ENCODE measurements at places on chromosomes 5 and 9.

DNA sequence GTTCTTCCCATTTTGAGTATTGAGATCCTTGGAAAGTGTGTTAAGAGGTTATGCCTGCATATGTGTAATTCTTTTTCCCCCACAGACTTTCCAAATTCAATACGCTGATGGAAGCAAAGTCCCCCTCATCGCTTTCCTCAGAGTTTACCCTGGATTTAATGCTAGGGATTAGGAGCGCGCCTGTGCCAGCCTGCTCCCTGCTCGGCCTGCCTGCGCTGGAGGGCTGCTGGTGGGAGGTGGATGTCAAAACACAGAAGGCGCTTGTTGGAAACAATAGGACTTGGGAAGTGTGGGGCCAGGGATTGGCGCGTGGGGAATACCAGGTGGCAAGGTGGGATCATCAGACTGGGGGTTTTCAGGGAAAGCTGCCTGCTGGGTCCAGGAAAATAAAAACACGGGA, 39.8 kb upstream of the PTCH1 start:
- no peak for DNase-seq

DNA sequence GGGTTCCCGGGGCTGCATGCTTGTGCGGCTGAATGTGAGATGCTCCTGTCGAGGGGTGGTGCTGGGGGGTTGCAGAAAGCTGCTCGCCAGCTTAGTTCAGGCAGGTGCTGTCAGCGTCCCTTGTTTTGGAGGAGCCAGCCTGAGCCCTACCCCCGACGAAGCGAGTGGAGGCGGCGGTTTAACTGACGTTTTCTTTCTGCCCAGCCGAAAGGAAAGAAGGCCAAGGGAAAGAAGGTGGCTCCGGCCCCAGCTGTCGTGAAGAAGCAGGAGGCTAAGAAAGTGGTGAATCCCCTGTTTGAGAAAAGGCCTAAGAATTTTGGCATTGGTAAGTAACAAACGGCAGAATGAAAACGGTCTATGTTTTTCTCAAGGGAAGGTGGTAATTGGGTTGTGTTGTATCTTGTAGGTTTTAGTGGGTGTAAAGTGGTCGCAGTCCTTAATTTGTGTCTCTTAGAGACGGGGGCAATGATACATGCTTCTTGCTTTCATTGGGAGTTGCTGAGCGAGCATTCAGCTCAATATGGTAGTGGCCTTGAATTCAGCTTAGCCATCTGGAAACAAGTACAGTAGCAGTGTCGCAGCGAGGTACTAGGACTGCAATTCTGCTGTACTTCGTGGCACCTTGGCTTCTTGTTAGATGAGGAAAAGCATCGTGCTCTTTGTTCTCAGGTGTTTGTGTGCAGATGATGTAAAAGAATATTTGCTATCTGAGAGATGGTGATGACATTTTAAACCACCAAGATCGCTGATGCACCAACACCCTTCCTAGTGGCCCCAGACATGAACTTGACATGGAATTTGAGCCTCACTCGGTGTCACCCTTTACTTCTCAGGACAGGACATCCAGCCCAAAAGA, 928 bp downstream of the RPL7A start:
- DNase-seq, result no peak

- no peak for DNase-seq
Observed at GRCh38 chr5:166979307-166979895, 1312.0 kb upstream of the WWC1 start.

- no peak for DNase-seq
Observed at GRCh38 chr9:7318920-7319319, 480.7 kb downstream of the DMAC1 start.

DNA sequence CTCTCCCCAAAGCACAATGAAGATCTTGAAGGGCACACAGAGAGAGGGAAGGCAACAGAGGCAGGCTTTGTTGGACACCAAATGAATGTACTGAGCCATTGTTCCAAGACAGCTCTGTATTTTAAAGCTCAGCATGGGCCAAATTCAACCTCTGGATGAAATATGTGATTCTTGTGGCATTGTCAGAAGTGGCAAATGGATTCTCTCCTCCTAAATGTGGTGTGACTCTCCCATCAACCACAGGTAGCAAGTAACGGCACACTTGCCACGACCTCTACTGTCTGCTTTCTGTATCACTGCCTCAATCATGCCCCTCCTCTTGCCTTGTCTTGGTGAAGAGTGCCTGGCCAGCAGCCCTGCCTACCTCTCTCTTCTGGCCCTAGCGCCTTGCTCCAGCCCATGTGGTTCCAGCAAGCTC, 6.1 kb upstream of the MOB3B start:
- no peak for DNase-seq

- no peak for DNase-seq
Observed at GRCh38 chr5:143582869-143583268, 179.4 kb upstream of the NR3C1 start.

GRCh38 chr9:14094491-14094890, 219.4 kb downstream of the NFIB start:
- DNase-seq, result no peak

- DNase-seq, result peak; percentile 33
Observed at GRCh38 chr5:67680099-67680498, 483.5 kb upstream of the CD180 start.

- peak; percentile 76 for DNase-seq
Observed at GRCh38 chr5:145847499-145848497, 12.7 kb upstream of the PRELID2 start.

GRCh38 chr9:125262294-125262991, 817 bp downstream of the GAPVD1 start:
- DNase-seq, result peak; percentile 6

DNA sequence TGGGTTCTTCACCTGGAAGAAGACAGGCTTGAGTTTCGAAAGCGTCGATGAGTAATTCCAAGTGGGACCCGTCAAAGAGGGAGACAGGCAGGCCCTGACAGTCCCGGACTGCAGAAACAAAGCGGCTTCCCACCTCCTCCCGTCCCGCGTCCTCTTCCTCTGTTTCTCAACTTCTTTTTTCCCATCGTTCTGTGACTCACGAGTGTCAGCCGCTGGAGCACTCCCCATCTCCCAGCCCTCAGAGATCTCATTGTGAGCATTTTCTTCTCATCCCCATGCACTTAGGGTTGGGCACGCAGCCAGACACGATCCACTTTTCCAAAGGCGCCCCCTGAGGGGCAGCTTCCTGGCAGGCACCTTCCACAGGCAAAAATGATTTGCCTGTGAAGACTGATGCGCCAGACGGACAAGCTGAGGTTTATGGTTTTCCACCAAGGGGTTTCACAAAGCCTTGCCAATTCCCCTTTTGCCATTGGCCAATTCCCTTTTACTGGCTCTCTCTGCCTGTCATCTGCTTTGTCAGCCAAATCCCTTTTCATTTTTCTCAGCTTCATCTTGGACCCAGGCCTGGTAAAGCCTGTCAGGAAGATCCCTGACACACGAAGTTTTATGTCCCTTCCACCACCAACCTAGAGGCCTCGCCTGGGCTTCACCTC, 86.5 kb upstream of the ANKRD55 start:
- no peak for DNase-seq

DNA sequence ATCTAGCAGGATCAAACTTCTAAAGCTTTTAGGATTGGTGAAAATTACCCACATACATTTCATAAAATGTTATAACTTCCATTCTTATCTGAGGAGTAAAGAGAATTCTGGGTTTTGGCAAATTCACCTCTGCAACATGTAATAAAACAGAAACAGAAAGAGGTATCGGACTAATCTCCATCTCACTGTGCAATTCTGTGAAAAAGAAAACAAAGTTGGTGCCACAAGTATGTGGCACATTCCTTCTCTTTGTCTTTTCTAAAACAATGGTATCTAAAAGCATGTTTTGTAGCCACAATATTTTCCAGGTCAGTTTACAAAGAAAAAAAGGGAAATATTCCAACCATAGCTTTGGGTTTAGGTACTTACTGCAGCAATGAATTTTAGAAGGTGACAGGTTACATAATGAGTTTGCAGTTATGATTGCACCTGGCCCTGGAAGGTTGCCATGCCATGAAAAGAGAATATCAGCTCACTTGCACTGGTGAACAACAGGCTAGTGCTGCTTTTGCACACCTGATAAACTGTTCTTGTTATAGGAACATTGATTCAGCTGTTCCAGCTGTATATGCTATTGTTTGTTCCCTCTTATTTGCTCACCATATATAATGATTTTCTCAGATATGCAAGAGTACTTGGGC, 491.3 kb upstream of the MEF2C start:
- DNase-seq, result no peak

GRCh38 chr9:131728961-131729360, 10.9 kb downstream of the RAPGEF1 start:
- DNase-seq, result no peak

- DNase-seq, result no peak
Observed at GRCh38 chr5:25458628-25459027, 813.9 kb upstream of the CDH10 start.

DNA sequence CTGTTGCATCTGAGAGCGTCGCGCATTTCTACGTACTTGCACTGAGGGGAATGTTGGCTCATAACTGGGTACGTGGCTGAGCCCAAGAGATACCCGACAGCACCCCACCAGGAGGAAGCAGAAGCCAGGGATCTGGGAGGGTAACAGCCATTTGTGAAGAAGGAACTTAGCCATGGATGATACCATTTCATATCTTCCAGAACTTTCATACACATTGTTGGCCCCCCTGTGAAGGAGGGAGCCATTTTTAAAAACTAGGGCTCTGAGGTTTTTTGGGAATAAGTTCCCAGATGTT, 101.4 kb upstream of the SLC44A1 start:
- DNase-seq, result no peak

- no peak for DNase-seq
Observed at GRCh38 chr5:179258001-179258921, 87.0 kb downstream of the ADAMTS2 start.

DNA sequence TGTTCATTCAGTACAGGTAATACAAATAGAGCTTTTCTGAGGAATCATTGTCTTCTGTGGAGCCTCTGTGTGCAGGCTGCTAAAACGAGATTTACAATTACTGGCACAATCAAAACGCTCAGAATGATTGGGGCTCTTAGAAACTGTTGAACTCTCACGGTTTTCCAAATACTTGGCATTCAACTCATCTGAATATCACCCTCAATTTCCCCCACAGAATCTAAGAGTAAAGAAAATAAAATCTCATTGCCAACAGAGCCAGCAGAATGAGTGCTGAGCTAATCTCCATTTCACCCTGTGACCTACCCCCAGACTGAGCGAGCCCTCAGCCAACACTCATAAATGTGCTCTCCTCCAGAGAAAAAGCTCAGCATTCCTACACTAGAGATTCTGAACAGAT, 35.3 kb upstream of the TMED7 start:
- DNase-seq, result no peak

DNA sequence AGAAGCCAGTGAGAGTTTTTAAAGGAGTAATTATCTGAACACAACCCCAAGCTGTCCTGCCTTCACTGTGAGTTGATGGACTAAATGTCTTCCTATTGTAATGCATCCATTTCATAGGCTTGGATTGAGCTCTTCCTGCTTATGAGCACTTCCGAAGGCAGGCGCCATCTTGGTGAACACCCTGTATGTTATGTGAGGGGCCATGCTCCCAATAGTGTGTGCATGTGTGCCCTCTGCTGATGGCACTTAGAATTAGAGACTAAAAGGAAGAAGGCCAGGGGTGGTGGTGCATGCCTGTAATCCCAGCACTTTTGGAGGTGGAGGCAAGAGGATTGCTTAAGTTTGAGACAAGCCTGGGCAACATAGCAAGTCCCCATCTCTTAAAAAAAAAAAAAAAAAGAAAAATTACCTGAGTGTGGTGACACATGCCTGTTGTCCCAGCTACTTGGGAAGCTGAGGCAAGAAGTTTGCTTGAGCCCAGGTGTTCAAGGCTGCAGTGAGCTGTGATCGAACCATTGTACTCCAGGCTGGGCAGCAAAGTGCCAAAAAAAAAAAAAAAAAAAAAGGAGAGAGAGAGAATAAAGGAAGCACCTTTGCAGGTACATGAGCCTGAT, 65.0 kb downstream of the C9orf152 start:
- DNase-seq, result no peak

DNA sequence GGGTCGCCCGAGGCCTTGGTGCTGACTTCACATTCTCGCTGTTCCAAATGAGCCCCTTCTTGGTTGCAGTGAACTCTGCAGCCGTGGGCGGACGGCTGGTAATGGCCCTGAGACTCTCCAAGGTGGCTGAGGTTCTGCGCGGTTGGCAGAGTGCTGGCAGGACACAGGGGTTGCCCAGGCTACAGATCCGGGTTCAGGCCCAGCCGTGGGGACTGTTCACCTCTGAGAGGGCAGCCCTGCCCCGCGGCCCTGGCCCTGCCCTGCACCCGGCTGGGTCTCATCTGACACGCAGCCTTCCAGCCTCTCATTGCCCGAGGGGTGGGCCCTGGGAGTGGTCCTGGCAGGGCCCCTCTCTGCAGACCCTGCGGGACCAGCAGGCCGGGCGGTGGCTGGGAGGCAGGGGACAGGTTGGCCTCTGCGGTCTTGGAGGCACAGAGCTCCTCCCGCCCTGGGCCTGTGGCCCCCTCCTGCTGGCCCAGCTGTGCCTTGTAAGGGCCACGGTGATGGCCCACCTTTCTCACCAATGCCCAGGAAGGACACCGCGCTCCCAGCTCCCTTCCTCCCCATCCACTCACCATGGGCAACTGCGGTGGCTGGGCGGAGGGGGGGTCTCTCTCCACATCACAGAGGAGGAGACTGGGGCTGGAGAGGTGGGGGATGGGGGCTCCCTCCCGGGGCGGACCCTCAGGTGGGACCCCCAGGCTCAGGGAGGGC, 51.6 kb downstream of the AHRR start:
- DNase-seq, result no peak

- no peak for DNase-seq
Observed at GRCh38 chr5:25357605-25358004, 712.8 kb upstream of the CDH10 start.

- DNase-seq, result peak; percentile 77
Observed at GRCh38 chr9:75088646-75089372, 495 bp downstream of the OSTF1 start.

DNA sequence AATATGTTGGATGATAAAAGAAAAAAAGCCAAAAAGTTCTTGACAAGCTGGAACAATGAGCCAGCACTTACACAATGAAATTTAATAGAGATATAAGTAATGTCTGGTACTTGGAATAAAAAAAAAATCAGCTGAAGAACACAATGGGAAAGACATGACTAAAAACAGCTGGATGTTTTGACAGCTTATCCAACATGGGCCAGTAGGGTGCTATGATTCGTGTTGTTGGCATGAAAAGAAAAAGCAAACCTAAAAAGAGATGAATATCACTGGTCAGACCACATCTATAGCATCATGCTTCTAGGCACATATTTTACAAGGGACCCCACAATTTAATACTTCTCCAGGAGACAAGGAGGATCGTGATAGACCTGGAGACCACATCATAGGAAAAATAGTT, 175.3 kb downstream of the ARL15 start:
- DNase-seq, result no peak

- no peak for DNase-seq
Observed at GRCh38 chr9:107541523-107541922, 52.0 kb upstream of the KLF4 start.

GRCh38 chr9:22975951-22976350, 529.3 kb downstream of the DMRTA1 start:
- DNase-seq, result no peak

GRCh38 chr5:100950985-100951384, 47.9 kb upstream of the ST8SIA4 start:
- DNase-seq, result no peak

GRCh38 chr5:71681296-71681695, 37.8 kb upstream of the CARTPT start:
- DNase-seq, result no peak

- peak; percentile 48 for DNase-seq
Observed at GRCh38 chr9:20624201-20625002, 2.1 kb upstream of the MLLT3 start.

GRCh38 chr9:97740848-97741821, 44.0 kb upstream of the XPA start:
- peak; percentile 60 for DNase-seq
